NCI-H510A (cell line): ENCODE measurements at places on chromosomes 12 and 14.

- no peak for DNase-seq
Measured at GRCh38 chr12:87679251-87679650, 349.9 kb downstream of the C12orf50 start.

DNA sequence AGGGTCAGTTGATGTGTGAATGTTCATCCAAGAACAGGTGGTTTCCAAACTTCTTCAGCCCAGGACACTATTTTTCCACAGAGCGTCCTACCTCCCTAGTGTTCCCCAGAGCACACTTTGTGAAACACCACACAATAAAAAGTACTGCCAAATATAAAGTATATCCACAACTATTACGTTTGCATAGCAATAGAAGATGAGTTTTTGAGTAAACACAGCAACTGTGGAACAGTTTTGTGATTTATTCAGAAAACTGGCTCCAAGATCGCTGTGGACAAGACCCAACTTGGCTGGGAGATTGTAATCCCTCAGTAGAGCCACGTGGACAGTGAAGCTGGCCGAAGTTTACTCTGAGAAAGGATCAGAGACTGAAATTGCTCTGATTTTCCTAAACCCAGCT lies 14.5 kb upstream of the MAP1LC3B2 start:
- no peak for DNase-seq

DNA sequence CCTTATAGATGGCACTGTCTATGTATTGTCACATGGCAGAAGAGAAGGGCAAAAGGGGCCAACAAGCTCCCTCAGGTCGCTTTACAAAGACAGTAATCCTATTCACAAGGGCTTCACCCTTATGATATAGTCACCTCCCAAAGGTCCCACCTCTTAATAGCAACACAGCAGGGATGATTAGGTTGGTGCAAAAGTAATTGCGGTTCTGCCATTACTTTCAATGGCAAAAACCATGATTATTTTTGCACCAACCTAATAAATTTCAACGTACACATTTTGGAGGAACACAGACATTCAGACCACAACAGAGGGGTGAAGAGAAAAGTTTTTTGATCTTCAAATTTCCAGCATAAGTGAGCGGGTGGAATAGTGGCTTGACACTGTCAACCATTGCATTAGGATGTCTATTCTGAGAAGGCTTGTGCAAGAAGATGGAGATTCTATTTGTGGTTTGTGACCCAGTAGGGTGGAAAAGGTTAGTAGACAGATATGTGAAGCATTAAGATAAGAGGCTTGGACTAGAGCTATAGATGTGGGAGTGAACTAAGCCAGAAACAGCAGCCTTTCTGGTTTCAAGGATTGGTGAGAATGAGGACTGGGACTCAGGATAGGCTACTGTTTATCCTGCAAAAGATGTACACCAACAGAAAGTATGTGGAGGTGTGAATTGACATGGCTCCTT lies 75.5 kb upstream of the CPSF6 start:
- DNase-seq, result no peak

DNA sequence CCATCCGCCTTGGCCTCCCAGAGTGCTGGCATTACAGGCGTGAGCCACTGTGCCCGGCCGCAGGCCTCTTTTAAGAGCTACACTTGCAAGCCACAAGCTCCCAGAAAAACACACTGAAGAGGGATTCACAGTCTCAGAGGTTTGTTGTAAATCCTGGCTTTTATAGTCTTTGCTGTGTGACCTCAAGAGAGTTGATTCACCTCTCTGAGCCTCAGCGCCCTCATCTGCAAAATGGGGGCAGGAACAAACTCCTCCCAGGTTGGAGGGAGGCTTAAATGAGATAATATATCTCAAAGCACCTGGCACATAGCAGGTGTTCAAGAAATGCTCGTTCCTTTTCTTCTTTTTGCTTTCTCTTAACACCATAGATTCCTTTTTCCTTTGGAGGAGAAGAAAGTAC lies 3.9 kb upstream of the TCHP start:
- DNase-seq, result no peak

DNA sequence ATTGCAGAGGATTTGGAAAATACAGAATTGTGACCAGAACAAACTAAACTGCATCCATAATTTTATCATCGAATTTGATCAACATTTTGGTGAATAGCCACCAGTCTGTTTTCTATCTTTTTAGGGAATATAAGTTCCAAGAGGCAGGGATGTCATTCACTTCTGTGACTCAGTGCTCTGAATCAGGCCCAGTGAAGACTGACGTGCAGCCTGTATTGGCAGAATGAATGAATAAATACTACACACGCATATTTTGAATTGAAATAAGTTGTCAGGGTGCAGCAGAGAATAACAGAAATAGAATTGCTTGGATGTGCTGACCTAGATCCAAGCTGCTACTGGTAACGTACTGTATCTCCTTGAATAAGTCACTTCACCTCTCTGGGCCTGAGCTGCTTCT lies 1.3 kb upstream of the EMP1 start:
- no peak for DNase-seq
